HuH-7.5 (cell line): ENCODE measurements at places on chromosomes 11 and 22.
A peak's percentile ranks its signal among the peaks of the same experiment; 100 is the strongest.

DNA sequence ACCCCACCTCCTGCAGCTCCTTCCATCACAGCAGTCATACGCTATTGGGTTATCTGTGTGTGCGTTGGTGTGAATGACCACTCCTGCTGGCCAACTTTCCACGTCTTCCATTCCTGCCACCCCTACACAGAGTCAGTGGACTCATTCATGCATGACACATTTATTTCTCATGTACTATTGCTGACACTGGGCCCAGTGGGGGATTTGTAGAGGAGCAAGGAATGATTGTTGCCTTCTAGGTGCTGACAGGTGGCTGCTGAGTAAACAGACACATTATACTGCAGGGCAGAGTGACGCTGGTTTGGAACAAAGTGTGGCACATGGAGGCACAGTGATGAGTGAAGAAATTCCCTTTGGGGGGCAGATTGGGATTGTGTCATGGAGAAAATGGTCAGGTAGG, 113.9 kb downstream of the CCDC81 start:
- DNase-seq = no peak

GRCh38 chr11:130088919-130089673, 19.4 kb downstream of the APLP2 start:
- no peak for DNase-seq

- no peak for DNase-seq
Observed at GRCh38 chr11:113167599-113167998, 146.8 kb upstream of the TTC12 start.

- DNase-seq = no peak
Observed at GRCh38 chr22:44889255-44889878, 120.4 kb downstream of the PHF21B start.

- DNase-seq = no peak
Observed at GRCh38 chr11:72120930-72121329, 8.4 kb upstream of the ANAPC15 start.

DNA sequence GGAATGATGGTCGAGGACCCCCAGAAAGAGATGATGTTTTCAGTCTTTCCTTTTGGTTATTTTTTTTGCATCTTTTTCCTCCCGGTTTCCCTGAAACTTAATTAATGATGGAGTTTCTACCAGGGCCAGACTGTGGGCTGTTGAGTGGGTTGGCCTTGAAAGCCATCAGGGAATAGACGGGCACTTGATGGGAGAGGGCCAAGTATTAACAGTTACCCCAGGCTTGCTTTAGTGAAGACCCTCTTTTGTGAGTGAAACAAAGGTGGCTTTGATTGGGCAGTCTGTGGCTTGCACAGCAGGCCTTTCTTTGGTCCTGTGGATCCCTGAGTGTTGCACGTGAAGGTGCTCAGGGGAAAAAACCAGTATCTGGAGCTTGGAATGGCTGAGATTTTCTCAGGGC, 56.9 kb downstream of the AMOTL1 start:
- DNase-seq = no peak

- DNase-seq = no peak
Observed at GRCh38 chr11:65246506-65246905, 15.3 kb upstream of the POLA2 start.

GRCh38 chr11:129985823-129986222, 16.8 kb downstream of the PRDM10 start:
- no peak for DNase-seq

DNA sequence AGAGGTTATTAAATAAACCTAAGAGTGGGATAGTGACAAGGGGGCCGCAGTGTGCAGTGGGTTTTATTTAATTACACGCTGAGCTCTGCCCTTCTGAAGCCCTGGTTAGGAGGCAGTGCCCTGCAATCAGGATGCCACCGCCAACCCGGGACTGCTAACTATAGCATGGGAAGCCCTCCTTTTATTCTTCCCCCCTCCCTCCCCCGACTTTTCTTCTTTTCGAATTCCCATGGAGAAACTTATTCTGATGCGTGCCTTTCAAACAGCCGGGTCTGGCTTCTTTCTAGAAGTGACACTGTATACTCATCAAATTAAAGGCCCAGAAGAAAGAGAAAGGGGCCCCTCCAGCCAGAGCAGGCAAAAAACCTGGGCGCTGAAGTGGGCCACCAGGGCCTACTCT, 91.3 kb upstream of the ANO1 start:
- no peak for DNase-seq

DNA sequence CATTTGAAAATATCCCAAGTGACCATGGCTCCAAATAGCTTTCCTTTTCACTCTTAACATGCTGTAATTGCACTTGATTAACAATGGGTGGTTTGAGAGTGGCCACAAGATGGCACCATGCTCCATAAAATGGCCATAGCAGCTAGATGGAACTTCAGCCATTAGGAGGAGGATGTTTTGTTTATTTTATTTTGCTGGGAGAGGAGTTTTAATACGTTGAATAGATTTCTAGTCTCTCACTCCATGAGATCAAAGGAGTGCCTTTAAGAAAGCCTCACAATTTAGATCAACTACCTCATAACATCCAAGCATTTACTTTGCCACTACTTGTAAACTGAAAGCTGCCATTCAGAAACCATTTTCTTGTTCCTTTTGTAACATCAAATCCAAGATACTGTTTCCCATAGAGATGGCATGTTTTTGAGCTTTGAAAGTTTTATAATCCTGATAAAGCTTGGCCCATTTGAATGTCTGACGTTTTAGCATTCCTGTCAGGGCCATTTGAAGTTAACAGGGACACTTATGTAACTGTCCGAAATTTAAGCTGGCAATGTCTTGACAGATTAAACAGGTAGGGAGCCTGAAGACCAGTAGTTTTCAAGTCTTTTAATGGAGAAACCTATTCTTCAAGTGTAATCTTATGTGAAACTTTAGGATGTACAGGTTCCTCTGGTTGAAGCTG, 4.7 kb downstream of the FEN1 start:
- peak; percentile 82 for DNase-seq

GRCh38 chr11:82546661-82547557, 186.8 kb downstream of the FAM181B start:
- no peak for DNase-seq

DNA sequence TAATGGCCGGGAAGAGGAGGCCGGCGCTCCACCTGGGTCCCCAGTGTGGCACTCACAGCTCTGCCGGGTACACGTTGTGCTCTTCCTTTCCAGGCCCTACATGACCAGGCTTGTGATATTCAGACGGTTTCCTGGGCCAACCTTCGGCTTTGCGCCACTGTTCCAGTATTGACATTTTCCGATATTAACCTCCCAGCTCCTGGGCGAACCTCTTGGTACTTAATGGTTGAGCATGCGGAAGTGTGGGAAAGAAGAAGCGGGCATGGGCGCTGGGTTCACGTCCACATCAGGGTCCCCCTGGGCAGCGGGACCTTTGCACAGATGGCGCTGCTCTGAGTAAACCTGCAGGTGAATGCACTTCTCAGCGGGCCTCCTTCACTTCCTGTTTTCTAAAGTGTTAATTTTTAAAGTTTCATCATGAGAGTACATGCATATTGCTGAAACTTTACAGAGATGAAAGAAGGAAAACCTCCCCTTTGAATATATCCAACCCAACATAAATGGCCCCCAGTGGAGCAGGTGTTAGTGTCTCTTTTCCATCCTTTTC, 286.7 kb downstream of the TBC1D22A start:
- DNase-seq = no peak

DNA sequence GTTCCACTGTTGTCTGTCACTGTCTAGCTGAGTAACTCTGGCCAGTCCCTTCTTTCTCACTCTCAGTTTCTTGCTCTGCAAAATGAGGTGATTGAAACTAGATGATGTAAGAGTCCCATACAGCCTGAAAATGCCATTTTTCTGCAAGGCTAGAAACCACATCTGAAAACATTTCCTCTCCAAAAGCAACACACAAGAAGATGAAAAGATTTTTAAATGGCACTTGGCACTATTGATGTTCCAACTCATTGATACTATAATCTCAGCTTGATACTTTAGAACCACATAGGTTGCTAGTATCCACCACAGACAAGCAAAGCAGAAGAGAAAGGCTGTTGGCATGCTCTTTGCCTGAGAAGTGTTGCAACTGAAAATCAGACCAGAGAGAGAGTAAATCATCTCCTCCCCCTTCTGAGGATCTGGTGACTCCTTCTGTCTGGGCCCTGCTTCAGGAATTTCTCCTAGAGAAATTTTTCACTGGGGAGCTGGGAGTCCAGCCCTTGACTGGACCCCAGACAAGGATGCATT, 1217.9 kb downstream of the LRRC4C start:
- DNase-seq = no peak

DNA sequence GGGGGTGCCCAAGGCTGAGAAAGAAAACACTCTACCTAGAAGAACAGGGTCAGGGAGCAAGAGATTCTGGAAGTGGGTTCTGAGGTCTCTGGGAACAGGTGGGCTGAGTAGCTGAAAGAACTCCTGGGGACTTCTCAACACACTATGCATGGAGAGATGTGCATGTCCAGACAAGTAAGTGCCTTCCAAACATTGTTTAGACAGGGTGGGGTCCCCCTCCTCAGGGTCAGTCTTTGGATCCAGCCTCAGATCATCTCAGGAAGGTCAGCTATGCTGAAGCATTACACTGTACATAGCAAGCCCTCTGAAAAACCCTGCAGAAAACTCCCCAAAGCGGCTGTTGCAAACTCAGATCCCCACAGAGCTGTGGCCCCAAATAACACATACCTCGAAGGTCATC, 53.9 kb upstream of the SCUBE2 start:
- no peak for DNase-seq

DNA sequence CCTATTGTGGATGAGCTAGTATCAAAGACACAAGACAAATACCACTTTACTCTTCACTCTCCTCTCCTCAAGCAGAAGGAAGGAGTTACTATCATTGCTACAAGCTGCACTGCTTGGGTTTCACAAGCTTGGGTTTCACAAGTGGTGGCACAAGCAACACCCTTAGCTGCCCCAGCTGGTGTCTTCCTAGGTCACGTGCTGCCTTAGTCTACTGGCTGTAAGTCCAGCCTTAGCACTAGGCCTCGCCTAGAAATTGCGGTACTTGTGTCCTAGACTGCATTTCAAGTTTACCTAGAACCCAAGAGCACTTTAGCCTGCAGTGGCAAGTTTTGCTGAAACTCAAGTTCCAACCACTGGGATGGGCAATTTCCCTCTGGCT, 86.6 kb downstream of the EHF start:
- no peak for DNase-seq

DNA sequence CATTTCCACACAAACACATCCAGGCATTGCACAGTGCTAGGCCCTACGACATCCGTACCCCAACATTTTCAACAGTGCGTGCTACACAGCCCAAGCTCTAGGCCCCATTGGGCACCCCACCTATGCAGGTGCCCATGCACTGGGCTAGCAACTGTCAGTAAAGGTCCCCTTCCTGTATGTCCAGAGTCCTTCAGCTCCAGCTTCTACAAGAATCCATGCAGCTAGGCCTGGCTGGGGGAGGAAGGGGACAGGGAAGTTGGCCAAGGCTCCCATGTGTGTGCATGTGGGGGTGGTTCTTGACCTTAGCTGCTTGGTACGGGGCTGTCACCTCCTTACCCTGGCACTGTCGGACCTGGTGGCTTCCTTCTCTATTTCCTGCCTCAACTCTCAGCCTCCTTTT, 1.3 kb downstream of the B3GAT1 start:
- no peak for DNase-seq

GRCh38 chr11:96357794-96358193, 14.8 kb upstream of the MAML2 start:
- no peak for DNase-seq

- no peak for DNase-seq
Observed at GRCh38 chr22:46418827-46419226, 83.3 kb downstream of the TRMU start.

GRCh38 chr11:114154271-114155047, 94.9 kb downstream of the ZBTB16 start:
- peak; percentile 47 for DNase-seq

DNA sequence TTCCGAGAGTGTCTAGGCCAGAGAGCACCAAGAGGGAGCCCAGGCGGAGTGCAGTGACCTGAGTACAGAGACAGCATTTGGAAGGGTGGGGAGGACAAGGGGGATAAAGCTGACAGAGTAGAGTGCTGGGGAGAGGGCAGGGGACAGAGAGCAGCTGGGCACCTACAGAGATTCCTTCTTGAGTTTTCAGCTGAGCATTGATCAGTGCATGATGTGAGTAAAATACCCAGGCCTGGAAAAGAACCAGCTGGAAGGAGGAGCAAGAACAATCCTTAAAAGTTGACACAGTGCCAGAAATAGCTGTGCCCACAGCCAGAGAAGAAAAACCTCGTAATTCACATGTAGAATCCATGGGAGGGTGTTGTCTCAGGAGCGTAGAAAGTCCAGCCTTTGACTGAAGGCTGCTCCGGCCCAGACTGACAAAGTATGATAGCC, 33.9 kb upstream of the PANX2 start:
- DNase-seq = no peak

DNA sequence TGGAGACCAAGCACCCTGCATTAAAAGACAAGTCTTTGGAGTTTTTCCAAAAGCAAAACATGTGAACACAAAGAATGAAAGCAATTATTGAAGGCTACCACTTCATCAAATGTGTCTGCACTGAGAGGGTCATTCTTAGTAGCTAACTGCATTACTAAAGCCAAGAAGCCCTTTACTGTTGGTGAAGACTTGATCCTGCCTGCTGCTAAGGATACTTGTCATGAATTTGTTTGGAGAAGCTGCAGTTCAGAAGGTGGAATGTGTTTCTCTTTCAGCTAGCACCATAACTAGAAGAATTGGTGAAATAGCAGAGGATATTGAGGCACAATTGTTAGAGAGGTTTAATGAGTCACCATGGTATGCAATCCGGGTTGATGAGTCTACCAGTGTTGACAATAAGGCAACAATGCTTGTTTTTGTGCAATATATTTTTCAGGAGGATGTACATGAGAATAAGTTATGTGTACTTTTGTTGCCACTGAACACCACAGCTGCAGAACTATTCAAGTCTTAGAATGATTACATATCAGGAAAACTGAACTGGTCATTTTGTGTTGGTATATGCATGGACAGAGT, 457.3 kb upstream of the ISX start:
- no peak for DNase-seq

DNA sequence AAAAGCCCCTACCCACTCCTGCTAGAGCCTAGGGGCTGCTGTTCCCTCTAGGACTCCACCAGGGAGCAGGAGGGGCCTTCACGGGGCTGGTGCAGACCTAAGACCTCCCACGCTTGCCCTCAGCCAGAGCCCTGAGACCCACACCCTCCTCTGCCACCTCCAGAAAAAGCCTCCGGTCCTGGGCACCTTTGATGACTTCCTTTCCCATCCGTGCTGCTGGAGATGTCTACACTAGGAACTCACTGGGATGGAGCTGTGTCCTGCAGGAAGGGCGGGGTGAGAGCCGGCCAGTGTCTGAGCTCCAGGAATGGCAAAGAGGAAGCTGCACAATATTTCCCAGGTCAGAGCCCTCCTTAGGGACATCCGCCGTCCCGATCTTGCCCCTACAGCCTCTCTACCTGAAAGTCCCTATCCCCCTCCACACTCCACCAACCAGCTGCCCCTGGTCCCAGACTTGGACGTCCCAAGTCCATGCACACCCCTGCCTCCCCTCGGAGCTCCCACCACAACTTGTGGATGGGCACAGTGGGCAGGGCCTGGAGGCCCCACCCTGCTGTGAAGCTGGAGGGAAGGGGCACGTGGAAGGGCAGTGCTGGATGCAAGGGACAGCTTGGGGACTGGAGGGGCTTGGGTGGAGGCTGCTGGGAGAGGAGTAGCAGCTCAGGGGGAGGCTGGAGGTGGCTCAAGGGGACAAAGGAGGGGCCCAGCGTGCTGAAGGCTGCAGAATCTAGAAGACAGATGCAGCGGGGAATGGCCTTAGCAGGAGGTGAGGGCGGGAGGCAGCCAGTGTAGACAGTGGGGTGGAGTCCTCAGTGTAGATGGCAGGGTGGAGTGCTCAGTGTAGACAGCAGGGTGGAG, 13.5 kb upstream of the LRP5 start:
- DNase-seq = no peak
